ENCODE measurements at places on chromosomes 4 and X.

- no peak for DNase-seq
These were observed 162.8 kb upstream of the PRDX4 start for GRCh38 chrX:23504540-23504884.

DNA sequence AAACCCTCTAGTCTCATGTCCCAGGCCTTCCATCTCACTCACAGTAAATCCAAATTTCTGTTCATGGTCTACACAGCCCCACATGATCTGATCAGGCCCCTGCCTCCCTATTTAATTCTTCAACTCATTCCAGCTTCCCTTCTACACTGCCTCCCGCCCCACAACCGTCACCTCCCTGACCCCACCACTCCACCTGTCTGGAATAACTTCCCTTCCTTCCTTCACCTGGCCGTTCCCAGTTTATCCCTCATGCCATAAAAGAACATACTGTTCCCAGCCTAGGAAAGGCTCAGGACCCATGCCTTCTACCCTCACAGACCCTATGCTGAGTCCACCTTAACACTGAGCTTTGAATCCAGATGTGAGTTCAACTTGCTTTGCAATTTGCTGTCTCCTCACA, 6.8 kb upstream of the CD99L2 start:
- DNase-seq = no peak

- DNase-seq = no peak
These were observed 42.3 kb downstream of the TRIM2 start for GRCh38 chr4:153246446-153247115.

GRCh38 chr4:25178838-25179261, 18.6 kb upstream of the SEPSECS start:
- no peak for DNase-seq

DNA sequence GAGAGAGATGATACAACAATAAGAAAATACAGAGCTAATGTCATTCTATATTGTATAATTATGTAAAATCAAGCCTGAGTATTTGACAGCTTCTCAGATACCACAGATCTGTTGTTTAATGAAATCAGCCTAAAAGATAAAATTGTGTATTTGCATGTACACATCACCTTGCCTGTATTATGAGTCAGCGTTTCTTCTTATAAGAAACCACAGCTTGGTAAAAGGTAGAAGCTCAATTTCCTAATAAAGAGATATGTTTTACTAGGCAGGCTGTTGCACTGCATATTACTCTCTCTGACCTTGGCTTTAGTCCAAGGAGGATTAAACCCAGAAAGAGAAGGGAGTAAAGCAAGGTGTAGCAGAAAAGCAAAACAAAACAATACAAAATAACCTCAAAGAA, 121.3 kb downstream of the PPARGC1A start:
- DNase-seq = no peak

DNA sequence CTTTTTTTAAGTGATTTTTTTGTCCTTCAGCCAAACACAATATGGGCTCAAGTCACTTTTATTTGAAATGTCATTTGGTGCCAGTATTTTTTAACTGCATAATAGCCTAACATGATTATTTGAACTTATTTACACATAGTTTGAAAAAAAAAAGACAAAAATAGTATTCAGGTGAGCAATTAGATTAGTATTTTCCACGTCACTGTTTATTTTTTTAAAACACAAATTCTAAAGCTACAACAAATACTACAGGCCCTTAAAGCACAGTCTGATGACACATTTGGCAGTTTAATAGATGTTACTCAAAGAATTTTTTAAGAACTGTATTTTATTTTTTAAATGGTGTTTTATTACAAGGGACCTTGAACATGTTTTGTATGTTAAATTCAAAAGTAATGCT, 62.1 kb downstream of the EDNRA start:
- DNase-seq = no peak

DNA sequence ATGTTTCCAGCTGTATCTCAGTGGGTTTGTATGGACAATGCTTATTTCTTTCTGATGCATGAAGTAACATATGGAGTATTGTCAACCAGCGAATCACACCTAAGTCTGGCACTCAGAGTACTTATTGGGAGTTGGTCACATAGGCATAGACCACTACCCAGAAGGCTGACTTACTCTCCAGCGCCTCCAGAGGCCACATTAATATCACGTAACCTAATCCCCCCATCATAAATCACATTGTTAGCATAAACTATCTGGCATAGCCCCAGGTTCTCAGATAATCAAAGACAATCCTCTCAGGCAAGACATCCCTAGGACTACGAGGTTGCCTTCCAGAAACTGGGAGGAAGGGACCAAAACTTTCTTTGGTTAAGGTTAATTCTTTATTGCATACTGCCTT, 560.5 kb upstream of the PABPC4L start:
- no peak for DNase-seq
